ENCODE measurements at places on chromosomes 1 and 21.

DNA sequence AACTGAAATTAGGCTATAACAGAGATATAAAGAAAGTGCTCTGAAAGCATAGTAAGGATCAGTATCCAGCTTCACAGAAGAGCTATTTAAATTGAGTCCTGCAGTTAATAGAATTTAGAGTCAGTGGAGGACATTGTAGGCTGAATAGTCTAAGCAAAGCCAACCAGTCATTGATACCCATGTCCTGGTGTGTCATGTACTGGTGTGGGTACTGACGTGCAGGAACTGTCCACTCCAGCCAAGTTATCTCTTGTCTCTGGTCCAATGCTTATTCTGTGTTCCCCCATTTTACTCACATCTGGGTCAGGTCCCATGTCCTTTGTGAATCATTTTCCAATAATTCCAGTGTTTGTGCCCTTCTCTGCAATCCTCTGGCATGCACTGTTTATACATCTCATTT lies 90.0 kb downstream of the MACF1 start:
- DNase-seq = no peak

DNA sequence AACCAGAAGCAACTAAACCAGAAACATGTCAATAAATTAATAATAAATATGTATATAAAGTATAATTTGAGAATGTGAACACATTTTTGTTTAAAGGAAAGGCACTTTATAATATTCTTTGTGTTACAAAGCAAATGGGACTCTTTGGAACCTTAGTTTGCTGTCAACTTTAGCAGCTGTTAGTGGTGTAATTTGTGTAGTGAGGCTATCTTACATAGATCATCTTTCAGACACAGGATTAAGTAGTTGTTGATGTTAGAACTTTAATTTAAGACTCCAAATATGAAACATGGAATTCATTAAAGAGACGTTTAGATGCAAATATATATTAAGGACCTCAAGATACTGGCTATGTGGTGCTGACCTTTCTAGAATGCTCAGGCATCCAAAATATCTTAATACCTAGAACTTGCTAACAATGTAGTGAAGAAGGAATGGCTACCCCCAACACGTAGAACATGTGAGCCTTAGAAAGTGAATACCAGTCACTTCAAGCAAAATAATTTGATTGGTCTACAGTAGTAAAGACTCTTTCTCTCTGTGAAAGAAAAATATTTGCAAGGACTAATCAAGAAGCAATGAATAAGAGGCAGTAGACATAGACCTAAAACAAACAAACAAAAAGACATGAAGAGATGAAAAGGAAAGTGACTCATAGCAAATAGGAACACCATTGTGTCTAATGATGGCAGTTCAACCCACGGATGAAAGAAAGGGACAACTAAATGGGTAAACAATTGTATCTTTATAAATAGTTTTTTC lies 811.4 kb downstream of the USP25 start:
- no peak for DNase-seq

- DNase-seq = no peak
Observed at GRCh38 chr1:167879508-167879907, 34.4 kb downstream of the ADCY10 start.

- DNase-seq = no peak
Observed at GRCh38 chr1:246906833-246907232, 24.9 kb downstream of the AHCTF1 start.

- no peak for DNase-seq
Observed at GRCh38 chr1:223831755-223832636, 13.8 kb downstream of the TP53BP2 start.

DNA sequence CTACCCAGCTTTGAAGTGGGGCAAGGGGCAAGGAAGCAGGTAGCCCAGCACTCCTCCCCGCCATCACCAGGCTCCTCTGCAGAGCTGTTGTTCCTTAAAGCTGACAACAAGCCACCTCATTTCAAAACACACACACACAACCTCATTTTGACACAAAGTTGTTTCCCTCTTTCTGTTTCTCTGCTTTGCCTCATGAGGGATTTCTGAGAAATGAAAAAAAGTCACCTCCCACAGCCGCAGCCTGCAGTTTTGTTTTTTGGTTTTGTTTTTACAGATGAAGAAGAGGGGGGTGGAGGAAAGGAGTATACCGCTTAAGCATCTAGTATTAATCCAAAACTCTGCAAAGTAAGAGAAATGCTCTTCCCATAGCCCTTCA lies 12.1 kb downstream of the MCL1 start:
- no peak for DNase-seq

DNA sequence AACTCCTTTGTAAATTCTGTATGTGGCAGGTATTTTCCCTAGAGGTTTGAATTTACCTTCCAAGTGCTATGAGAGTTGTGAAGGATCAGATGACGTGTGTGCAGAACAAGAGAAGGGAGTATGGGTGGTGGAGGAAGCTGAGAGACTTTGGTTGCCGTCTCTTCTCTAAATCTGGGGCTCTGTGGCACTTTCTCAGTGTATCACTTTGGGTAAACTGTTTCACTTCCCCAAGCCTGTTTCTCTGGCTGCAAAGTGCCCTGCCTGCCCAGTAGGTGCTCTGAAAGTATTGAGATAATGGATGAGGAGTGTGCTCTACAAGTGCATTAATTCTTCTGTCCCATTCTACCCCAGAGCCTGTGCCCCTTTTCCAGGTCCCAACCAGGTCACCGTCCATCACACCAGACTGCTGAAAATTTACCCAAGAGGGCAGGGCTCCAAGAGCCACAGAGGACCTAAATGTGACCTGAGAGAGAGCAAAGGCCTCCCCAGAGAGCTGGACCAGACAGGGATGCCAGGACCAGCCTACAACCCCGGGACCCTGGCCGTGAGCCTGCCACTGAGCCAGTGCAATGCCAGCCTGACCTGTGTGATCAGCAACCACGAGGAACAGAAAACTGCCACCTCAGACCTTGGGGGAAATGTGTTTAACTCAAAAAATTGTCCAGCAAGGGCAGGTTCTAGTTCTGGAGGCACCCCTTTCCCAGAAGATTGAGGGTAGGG lies 131.6 kb upstream of the ETV3 start:
- DNase-seq = no peak

- no peak for DNase-seq
Observed at GRCh38 chr1:16164213-16165072, 8.6 kb upstream of the EPHA2 start.

DNA sequence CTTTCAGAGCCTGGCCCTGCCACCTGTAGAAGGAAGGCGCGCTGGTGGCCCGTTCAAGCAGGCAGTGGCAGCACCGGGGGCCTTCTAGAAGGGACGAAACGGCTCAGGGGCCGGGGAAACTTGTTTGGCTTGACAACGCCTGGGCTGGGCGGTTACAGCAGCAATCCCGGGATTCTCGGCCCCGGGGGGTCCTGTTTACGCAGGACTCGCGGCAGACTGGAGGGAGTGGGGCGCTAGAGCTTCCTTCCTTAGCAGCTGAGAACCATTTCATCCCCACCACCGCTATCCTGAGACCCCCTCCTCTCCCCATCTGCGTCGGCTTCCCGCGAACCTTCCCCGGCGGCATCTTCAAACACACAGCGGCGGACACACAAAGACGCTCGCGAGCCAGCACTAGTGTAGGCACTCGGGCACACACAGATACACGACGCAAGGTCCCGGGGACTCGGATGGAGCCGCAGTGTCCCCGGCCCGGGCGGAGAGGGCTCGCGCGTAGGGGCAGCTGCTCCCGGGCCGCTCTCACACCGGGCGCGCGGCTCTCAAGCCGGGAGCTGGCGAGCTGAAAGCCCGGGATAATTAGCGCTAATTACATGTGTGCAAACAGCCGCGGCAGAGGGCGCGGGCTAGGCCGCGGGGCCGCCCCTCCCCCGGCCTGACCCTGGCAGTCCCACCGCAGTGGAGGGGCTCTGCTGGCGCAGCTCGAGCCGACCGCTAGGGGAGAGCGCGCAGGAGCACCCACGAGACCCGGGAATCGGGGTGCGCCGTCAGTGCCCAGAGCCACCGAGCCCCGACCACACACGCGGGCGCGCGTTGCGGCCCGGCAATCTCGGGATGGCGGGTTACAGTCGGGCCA lies 271.4 kb downstream of the FOXD2 start:
- DNase-seq = no peak

GRCh38 chr1:9340864-9341263 lies 48.2 kb downstream of the SPSB1 start:
- no peak for DNase-seq

GRCh38 chr1:111172463-111172862 lies 28.0 kb downstream of the DENND2D start:
- no peak for DNase-seq

DNA sequence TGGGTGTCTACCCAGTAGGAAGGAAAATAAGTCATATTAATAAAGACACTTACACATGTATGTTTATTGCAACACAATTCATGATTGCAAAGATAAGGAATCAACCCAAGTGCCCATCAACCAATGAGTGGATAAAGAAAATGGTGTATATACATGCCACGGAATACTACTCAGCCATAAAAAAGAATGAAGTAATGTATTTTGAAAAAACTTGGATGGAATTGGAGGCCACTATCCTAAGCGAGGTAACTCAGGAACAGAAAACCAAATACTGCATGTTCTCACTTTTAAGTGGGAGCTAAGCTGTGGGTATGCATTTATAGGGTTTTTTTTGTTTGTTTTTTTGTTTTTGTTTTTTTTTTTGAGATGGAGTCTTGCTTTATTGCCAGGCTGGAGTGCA lies 49.1 kb downstream of the VANGL2 start:
- DNase-seq = no peak

DNA sequence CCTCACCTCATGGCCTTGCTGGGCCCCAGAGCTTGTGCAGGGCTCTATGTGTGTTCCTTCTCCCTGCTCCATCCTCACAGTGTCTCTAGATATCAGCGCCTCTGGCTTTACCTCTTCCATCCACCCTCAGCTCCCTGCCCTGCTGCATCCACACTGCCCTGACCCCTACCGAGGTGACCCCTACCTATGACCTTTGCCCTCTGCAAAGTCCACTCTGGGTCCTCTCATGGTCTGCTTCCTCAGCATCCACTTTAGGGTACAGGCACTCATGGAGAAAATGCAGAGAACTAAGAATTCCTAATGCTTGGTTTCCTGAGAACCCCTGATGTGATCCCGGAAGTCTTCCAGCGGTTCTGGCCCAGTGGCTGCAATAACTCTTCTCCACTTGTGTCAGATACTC lies 46.9 kb upstream of the PAXBP1 start:
- no peak for DNase-seq

DNA sequence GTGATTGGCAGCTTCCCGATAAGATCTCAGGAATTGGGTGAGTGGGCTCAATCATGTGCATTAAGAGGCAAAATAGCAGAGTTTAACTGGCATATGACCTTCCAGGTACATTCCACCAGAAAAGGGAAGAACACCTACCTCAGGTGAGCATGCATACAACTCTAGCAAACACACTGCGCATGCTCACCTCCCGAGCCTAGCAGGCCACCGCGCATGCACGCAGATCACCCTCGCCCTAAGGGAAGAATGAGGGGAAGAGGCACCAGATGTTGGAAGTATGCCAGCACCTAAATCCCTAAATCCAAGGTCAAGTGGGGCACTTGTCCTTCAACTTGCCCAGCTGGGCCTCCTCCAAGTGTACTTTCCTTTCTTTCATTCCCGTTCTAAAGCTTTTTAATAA lies 23.6 kb upstream of the CBR3 start:
- DNase-seq = no peak

GRCh38 chr1:156257711-156258110 lies 9.9 kb upstream of the PAQR6 start:
- no peak for DNase-seq

DNA sequence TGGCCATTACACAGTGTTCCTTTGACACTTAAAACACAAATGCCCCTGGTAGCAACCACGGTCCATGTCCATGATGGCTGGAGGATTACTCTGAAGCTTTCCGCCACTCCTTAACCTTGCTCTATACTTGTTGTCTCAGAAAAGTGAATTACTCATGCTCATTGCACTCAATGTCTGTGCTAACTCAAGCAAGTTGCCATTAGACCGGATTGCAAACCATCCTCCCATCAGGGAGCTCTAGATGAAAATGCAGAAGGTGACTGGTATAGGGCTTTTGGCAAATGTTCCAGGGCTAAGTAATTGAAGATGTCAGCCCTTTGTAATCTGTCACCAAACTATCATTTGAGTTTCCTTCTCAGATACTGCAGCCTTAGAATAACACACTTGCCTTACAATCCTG lies 1288.3 kb upstream of the B3GALT2 start:
- DNase-seq = no peak

DNA sequence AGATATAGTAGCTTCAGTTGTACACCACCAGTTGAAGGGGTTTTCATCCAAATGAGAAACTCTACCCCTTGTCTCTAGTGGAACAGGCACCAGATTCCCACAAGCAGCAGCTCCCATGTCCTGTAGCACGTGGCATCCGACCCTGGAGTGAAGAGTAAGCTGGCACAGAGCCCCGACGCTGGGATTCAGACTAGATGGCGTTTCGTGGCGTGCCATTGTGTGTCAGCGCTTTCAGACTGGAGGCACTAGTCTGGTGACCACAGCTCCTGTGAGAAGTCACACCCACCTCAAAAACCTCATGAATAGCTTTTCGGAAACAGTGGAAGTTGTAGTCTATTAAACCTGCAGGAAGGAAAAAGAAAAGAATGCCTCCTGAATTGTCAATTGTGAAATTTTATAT lies 20.2 kb downstream of the RRAGC start:
- DNase-seq = no peak

DNA sequence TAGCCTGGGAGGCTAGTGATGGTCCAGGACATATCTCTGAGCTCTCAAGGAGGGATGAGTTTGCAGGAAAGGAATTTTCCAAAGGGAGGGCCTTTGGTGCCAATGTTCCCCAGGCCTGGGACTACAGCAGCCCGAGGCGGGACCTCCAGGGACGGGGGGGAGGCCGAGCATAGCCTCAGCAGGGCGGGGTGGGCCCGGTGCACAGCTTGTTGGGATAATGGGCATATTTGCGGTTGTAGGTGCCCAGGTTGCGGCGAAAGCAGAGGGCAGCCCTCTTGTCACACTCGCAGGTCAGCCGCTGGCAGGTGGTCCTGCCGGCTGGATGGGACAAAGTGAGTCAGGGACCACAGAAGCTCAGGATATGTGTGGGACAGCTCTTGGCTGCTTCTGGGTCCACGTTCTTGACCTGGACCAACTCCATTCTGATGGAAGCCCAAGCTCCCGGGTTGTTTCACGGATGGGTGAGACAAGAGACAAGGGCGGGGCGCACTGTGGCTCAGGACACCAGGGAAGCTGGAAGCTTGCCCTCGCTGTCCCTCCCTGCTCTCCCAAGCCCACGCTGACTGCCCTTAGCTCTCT lies 3.2 kb downstream of the PLA2G2E start:
- no peak for DNase-seq

DNA sequence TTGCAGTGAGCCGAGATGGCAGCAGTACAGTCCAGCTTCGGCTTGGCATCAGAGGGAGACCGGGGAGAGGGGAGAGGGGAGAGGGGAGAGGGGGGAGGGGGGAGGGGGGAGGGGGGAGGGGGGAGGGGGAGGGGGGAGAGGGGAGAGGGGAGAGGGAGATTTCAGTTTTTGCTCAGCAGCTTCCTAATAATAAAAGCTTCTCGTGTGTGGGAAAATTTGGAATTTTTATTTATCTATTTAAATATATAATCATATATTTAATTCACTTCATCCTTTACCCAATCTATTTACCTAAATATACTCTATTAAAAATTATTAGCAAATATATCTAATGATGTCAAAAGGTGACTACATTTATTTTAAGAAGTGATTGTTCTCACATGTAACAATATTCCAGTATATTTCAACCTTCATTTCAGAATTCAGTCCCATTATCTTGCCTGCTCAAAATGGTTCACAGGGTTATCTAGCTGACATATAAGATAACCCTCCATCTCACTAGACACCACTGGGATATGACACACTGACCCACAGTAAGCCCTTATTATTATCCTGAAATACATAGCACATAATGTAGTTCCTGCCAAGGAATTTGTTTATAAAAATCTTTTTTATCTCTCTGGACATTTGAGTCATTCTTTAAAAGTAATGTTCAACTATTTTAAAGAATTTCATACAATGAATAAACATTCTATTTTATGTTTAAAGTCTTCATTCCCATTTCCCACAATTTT lies 105.9 kb downstream of the GPATCH2 start:
- DNase-seq = no peak
